ENCODE measurements at places on chromosomes 7 and 10. TPM values are rescaled to one million over a fixed set of nuclear protein-coding genes. Genes with fewer than 3 reads are reported as not detected.

DNA sequence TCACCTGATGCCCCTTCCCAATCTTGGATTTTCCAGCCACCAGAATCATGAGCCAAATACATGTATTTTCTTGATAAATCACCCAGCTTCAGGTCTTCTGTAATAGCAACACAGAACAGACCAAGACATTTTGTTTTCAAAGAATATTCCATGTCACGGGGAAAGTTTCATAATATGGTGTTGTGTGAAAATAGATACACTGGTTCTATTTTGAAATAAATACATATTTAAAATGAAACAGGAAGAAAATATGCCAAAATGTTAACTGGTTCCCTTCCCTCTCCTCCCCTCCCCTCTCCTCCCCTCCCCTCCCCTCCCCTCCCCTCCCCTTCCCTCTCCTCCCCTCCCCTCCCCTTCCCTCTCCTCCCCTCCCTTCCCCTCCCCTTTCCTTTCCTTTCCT lies 30.3 kb upstream of the CAMK1D start:
- DNase-seq, result no peak

GRCh38 chr10:34297541-34298345 lies 517.4 kb downstream of the PARD3 start:
- DNase-seq, result peak; percentile 81

DNA sequence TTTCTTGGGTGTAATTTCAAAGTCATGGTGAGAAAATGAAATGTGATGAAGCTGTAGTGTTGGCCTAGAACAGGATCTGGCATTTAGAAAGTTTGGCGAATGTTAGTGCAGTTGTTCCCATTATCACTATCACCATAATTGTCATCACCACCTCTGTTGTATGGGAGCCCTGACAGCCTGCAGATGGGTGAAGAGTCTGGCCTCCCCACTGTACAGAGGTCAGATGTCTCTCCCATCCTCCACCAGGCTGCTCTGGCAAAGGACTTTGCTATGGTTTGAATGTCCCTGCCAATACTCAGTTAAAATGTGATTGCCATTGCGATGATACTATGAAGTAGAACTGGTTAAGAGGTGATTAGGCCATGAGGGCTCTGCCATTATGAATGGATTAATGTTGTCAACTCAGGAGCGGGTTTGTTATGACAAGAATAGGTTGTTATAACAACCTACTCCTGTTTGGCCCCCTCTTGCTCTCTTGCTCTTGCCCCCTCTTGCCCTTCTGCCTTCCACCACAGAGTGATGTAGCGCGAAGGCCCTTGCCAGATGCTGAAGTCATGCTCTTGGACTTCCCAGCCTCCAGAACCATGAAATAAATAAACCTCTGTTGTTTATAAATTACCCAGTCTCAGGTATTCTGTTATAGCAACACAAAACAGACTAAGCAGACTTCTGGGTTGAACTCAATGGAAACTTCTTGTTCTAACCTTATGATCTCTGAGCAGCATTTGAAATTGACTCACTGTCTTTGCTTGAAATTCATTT lies 90.0 kb downstream of the GRK5 start:
- no peak for DNase-seq

The SORCS1 gene
- polyA plus RNA-seq, result 0.71 TPM

The SRGN gene
- 23.3 TPM for polyA plus RNA-seq

DNA sequence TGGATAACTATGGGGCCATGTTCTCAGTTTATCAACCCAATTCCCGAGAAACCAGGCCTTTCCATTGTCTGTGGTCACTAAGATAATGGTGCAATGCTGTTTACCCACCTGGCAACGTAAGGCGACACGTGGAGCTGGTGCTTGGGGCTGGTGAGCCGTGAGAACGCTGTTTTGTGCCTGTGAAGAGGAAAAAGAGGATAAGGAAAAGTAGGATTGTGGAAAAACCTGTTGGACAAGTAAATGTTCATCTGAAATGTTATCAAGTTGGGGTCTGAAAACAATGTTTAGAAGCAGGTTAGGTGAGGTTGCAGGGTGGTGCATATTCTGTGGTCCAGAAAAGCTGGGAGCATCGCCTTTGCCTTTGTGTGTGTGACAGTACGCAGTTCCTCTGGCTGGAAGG lies 88.5 kb downstream of the PPP1R17 start:
- no peak for DNase-seq

DNA sequence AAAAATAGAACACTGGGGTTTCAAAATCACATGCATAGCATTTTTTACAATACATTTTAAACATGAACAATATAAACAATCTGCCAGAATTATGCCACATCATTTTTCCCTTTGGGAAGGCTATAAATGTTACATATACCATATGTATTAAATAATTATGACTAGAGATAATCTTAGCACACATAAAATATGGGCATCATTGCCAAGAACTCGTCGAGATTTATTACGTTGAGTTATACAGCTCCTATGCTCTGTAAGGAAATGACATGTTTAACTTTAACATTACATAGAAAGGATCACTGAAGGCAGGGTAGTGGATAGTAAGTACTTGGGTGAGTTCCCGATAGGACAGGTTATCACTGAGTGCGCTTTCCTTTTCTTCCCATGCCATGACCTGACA lies 267.8 kb downstream of the PARD3 start:
- DNase-seq, result peak; percentile 26

- DNase-seq, result peak; percentile 12
Observed at GRCh38 chr10:103736763-103737162, 118.6 kb downstream of the SH3PXD2A start.

DNA sequence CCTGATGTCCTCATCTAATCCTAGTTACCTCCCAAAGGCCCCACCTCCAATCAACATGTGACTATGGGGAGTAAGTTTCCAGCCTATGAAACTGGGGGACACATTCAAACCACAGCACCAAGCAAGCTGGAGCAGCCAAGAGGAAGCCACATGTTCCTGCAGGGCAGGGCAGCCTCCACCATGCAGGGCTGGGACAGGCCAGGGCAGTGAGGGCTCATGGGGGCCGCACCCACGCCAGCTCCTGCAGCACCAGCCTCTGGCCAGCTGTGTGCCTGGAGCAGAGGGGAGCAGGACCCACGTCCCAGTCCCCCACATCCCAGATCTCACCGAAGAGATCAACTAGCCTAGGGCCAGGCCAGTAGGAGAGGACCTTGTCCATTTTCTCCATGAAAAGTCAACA lies 85.9 kb upstream of the INSIG1 start:
- DNase-seq, result no peak

GRCh38 chr7:136617176-136617575 lies 251.3 kb upstream of the CHRM2 start:
- DNase-seq, result no peak

DNA sequence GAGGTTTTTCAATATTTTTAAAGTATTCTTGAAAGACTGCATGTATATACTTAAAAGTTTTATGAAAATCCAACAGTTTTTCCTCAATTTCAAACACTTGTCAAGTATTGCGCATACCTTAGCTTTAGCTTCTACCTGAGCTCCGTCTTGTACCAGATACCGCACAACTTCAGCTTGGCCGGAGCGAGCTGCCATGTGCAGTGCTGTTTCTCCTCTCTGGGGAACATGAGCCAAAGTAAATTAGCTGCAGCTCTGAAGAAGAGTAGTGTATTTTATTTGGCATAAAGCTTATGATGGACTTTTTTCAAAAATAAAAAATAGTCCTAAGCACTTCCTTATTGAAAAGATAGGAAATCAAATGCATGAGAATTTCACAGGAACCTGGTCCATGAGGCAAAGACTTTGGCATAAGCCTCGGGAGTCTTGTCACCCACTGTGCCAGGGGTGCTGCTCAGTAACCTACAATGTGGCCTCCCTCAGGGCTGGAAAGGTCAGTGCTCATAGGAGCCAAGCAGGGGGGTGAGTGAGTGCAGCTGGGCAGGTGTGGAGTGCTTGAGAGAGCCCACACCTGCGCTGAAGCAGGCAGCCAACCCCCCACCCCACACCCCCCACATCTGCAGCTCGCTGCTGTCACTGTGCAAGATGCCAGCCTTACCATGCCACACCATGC lies 189.5 kb downstream of the ANK3 start:
- DNase-seq, result no peak

The PNLIP gene
- not detected for polyA plus RNA-seq

The PIP gene
- not detected for polyA plus RNA-seq

The FLNC gene
- polyA plus RNA-seq, result 7.8 TPM

DNA sequence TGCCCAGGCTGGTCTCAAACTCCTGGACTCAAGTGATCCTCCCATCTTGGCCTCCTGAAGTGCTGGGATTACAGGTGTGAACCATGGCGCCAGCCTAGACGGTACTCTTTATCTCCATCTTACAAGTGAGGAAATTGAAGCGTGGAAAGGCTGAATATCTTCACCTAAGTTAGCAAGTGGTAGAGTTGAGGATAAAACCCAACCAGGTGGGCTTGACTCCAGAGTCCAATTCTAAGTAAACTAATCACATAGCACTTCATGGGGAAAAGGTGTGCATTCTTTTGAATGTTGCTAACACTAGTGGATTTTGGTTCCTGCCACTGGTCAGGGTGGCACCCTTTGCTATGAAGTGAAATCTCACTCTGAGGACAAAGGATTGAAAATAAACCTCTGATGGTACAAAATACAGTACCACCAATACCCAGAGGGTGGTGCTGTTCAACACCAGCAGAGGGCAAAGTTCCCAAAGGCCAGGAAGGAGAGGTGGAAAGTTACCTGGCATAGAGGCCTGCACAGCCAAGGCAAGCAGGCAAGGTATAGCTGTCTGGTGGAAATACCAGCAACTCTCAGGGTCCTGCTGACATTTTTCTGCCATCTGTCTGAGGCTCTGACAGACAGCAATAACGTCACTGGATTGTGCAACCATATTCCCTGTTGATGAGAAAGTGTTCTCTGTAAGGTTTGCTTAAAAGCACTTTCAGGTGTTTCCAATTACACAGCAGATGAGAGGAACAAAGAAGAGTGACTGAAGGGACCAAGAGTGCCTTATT lies 17.6 kb downstream of the ZDHHC16 start:
- peak; percentile 32 for DNase-seq

DNA sequence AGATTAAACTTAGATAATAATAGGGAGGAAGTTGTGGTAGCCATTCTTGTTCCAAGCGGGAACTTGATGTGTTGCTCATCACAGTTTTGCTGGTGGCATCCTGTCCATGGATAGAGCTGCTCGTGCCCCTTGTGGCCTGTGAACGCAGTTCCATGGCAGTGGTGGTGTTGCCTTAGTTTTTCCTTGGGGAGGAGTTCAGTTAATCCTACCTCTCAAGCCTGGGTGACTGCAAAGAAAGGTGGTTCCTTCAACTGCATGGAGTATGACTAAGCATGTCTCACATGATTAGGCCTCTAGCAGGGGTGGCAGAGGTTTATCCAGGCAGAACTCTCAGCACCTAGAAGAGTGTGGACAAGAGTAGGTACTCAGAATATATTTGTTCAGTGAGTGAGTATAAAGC lies 99.7 kb downstream of the MAPK8 start:
- no peak for DNase-seq

GRCh38 chr10:62638062-62638477 lies 166.4 kb upstream of the ADO start:
- DNase-seq, result no peak

DNA sequence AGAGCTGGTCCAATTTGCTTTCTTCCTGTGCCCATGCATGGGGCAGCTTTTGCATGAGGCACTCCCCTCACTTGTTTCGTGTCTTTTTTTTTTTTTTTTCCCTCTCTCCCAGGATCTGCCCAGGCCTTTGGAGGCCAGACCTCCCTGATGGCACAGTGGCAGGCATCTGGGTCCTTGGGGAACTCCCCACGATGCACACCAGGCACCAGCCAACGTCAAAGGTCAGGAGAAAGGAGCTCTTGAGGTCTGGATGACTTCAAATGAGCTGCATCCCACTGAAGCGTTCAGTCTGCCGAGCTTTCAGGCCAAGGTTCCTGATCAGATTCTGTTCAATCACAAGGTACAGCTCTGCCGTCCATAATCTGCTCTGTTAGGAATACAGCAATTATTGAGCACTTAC lies 97.2 kb upstream of the CARD11 start:
- no peak for DNase-seq

DNA sequence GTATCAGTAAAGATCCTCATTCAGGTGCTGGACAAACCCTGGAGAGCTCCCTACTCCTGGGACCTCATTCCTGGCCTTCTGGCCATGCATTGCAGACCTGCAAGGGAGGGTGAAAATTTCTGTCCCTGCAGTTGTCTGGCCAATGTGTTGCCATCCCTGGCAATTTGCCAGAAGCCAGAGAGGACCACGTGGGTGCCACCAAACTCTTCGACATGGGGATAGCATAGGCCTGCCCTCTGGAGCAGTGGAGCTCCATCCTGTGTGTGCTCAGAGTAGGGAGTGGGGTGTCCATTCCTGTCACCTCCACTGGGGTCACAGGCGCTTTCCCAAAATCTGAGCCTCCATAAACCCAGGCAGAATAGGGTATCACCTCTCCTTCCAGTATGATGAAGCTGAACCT lies 31.2 kb downstream of the DMBT1 start:
- DNase-seq, result no peak

All from brain (organoid and tissue), 16 donors.